ENCODE measurements at places on chromosomes 11 and 22. TPM values are rescaled to one million over a fixed set of nuclear protein-coding genes. Genes with fewer than 3 reads are reported as not detected.

GRCh38 chr11:19437760-19438159 is 197.0 kb upstream of the E2F8 start:
- no peak for DNase-seq

GRCh38 chr11:67332081-67332691 is 21.2 kb downstream of the POLD4 start:
- DNase-seq, result no peak

GRCh38 chr11:870127-870413 is 27.4 kb downstream of the TSPAN4 start:
- DNase-seq, result peak; percentile 88

DNA sequence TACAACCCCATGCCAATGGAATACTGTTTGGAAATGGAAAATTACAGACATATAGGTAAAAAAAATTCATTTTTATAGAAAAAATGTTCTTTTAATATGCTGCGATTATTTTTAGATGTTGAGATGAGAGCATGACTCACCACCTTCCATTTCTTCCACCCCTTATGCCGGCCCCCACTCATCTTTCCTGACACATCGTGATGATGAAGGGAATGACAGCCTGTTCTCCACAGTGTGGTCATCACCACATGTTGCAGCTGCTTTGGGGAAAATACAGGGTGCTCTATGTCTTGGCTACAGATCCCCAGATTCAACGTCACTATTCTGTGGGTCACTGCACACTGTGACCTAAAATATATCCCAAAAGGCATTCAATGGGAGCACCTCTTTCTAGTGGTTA is 916.2 kb downstream of the METTL15 start:
- no peak for DNase-seq

DNA sequence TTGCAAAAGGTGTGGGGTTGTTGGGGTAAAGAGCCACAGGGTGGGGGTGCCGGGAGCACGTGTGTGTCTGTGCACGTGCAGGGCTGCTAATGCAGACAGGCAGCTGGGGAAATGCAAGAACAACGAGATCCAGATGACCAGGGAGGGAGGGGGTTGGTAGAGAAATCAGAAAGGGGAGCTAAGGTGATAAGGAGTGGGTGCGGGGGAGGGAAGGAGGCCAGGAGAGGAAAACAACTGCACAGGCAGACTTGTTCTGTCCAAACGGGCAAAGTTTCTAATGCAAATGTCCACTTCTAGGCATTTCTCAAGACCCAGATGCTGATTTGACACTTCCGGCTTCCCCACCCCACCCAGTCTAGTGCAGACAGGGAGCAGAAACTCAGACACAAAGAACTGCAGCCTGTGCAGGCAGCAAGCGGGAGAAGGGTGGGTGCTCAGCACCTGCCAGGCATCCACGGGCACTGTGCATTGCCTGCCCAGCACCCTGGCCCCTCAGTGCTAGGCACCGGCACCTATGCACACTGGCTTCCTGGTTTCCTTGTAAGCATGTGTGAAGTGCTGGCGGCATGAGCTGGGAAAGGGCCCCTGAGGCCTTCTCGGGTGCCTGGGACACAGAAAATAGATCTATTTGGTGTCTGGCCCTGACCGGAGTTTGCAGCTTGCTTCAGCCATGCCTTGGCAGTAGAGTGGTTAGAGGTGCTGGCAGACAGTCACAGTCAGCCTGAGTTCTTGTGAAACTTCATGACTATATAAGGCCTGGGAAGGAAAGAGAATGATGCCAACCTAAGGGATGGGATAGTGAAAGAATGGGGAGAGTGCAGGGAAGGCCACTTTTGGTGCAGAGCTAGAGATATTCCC is 220.1 kb upstream of the SORL1-AS1 start:
- no peak for DNase-seq

- no peak for DNase-seq
Observed at GRCh38 chr11:10722307-10722706, 28.7 kb upstream of the CTR9 start.

H19 gene
- total RNA-seq, result 0.62 TPM

NLRP6 gene
- 0.26 TPM for total RNA-seq

ACR gene
- total RNA-seq, result 0.07 TPM

Data from H7 (cell line).